Head of caudate nucleus (tissue), 42 donors: ENCODE measurements at places on chromosomes 12 and 14.

- no peak for DNase-seq
These were observed 25.8 kb downstream of the TMEM120B start for GRCh38 chr12:121738340-121738858.

DNA sequence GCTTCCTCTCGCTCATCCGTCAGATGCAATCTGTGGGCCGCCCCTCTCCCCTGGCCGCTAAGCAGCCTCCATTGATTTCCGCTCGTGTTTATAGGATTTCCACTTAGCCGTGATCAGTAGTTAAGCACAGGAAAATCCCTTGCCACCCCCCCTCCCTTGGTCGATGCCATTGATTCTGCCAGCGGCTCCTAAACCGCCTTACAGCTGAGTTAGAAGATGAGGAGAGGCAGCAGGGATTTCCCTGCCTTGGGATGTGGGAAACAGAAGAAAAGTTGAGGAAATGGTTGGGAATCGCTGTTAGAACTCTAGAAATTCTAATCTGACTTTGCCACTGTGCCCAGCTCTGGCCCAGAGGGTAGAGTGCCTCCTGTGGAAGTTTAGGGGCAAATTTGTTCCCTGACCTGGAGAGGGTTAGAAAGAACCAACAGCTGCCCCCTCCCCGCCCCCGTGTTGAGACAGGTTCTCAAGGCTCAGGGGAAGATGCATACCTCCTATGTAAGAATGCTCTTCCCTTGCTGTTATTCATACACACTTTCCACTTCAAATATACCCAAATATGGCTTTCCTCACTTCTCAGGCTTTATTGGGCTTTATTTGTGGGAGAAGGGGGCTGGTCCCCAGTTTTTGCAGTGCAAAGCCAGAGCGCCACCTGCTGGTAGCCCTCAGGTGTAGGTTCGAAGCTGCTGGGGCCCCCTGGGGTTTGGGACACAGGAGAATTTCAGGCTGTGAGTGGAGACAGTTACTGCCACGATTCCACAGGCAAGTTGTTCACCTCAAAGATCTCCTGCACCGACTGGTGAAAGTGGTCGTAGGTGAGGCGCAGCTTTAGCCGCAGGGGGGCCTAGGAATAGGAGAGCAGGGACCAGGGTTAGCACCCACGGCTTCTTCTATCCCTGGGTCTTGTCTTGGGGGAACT lies 3.2 kb downstream of the THTPA start:
- peak; percentile 73 for DNase-seq

DNA sequence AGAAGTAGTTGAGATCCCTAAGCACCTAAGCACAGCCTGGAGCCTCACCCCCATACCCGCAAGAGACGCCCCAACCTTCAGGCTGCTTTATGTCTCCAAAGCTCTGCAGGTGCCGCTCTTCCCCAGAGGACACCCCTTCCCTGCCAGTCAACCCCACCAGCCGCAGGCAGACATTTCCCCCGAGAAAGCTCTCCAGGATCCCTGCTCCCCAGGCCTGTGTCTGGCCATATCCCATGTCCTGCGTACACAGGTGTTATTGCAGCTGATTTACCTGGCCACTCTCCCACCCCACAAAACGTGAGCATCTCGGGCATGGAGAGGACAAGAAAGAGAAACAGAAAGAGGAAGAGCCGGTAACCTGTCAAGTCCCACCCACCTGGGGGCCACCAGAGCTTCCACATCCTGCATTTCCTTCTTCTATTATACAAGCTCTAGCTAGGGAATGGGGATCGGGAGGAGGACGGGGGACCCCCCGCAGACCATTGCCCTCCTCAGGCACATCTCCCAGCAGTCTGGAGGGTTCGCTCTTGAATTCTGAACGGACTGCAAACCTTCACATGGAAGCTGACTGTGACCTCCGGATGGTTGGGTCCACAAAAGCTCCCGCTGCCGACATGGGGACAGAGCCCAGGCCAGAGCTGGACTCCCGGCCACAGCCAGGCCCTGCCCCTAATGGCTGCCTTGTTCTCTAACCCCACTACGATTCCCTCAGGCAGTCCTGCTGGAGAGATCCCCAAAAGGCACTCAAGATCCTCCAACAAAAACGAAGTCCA lies 17.6 kb downstream of the CCDC88C start:
- DNase-seq = no peak

DNA sequence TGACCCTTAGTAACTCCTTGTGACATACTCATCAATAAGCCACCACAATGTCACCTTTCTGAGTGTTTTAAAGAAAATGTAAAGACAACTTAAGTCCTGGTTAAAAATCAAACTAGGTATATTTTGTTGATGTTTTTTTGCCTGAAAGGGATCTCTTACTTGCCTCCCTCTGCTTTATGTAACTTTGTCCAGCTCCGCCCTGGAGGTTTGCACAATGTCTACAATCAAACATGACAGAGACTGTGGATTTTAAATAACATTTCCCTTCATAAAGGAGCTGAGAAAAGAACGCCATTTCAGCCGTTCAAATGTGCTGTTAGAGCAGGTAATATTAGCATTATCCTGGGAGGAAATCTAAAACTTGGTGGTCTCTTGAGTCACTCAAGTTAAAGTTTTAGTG lies 613.9 kb downstream of the SOX5 start:
- no peak for DNase-seq

GRCh38 chr12:65081496-65081895 lies 39.6 kb downstream of the WIF1 start:
- DNase-seq = no peak

- DNase-seq = no peak
These were observed 130.2 kb downstream of the RBM19 start for GRCh38 chr12:113835896-113836295.

GRCh38 chr14:70742316-70742715 lies 67.0 kb downstream of the MAP3K9 start:
- no peak for DNase-seq

DNA sequence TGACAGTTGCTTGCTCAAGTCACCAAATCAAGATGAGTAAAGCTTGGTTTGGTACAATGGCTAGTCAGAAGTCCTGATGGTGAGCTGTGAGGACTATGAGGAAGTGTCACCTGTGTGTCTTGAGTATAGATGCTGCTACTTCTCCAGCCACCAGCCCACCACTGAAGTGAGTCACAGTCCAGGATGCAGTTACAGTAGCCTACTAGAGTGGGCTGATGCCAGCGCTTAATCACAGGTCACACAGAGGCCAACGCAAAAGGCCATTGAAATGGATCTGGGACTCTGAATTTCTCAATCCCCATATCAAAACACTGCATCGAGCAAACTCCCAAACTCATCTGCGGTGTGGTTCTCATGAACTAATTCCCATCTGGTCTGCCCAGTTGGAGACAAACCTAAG lies 223.1 kb downstream of the ANO6 start:
- no peak for DNase-seq

- no peak for DNase-seq
These were observed 8.3 kb upstream of the PRKAG1 start for GRCh38 chr12:49026678-49027480.

GRCh38 chr14:25308244-25308643 lies 258.3 kb upstream of the STXBP6 start:
- DNase-seq = no peak

DNA sequence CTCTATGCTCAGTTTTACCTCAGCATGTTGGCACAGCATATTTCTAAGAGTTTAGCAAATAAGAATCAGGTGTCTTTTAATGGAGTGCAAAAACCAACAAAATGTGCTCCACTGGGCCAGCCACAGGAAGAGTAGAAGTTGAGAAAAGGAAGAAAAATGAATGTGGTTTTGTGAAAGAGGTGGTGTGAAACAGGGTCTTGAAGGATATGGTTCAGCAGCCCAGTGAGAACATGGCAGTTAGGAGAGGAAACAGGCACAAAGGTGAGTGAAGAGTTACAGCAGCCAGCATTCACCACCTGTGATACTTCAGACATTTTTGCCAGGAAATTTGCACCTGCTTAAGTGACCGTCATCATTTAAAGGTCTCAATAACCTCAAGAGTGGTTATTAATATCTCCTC lies 2.4 kb downstream of the STAB2 start:
- DNase-seq = no peak

GRCh38 chr14:105294142-105294597 lies 6.6 kb downstream of the BRF1 start:
- peak; percentile 81 for DNase-seq

DNA sequence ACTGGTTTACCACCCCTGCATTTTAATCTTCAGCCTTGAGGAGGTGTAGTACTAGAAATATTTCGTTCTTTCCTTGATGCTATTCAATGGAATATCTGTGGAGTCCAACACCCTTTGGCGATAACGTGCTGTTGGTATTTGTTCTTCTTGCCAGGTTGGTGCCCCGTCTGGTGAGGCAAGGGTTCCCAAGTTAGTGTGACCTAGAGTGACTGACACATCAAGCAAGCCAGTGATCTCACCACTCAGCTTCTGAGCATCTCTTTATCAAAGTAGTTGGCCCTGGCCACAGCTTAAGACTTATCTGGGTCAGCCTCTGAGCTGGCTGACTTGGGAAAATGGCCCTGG lies 60.2 kb downstream of the PLXNC1 start:
- DNase-seq = no peak

DNA sequence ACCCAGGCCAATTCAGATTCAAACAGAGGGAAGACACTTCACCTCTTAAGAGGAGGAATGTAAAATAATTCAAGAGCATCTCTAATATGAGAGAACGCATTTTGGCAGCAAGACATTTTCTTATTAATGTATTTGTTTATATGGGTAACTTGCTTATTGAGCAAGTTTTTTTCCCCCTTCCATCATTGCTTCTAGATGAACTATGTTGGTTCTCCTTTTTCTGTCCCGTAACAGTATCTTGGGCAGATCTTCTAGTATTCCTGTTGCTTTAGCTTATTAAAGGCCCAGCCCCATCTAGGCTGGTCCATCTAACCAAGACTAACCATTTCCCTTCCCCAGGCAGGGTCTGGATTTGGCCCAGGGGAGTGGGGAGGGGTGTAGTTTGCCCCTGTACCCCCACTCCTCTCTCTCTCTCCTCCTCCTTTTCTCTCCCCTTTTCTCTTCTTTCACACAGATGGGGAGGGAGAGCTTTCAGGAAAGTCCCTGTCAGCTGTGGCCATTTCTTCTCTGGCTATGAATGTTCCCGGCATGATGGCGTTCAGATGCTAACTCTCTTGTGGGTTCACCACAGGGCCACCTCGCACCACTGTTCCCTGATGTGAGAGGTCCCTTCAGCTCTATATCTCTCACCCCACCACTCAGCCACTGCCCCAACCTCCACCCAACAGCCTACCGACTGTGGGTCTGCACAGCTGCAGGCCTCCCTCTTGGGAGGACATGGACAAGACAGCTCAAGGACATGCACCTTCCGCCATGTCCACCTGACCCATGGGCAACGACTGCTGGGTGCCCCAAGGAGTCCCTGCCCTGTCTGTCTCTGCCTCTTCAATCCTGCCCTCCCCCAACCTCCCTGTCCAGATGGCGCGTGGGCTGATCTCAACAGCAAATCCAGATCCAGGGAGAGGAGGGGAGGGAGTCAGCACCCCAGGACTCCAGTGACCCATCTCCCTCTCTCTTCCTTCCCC lies 15.8 kb upstream of the RPS6KL1 start:
- no peak for DNase-seq

DNA sequence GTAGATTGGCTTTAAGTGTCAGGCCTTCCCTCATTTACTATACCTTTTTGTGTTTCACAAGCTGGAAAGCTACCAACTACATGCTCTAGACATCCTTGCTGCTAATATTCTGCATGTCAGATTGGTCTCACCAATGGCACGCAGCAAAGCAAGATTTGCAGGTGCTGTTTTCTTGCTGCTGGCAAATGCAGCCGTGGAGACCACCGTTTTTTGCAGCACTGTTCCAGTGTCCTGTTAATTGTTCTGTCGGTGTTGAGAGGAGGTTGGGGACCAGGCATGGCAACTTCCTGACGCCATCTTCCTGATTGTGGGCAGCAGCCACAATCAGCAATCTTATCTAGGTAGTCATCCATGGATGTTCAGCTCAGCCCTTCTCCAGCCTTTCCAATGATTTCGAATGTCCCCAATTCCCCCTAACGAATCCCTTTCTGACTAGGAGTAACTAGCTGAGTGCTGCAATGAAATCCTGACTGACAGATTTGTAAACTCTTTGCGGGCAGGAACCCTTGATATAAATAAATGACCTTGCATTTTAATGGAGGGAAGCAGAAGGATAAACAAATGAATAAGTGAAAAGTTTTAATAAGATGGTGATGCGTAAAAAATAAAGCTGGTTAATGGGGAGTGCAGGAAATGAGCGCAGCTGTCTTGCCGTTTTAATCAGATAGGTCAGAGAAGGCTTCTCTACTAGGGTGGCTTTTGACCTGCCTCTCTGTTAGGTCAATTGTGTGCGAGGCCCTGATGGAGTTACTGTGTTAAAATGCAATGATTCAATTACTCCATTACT lies 574 bp upstream of the CRADD start:
- DNase-seq = peak; percentile 18

- DNase-seq = no peak
These were observed 3.6 kb upstream of the CLEC2B start for GRCh38 chr12:9872742-9873141.

DNA sequence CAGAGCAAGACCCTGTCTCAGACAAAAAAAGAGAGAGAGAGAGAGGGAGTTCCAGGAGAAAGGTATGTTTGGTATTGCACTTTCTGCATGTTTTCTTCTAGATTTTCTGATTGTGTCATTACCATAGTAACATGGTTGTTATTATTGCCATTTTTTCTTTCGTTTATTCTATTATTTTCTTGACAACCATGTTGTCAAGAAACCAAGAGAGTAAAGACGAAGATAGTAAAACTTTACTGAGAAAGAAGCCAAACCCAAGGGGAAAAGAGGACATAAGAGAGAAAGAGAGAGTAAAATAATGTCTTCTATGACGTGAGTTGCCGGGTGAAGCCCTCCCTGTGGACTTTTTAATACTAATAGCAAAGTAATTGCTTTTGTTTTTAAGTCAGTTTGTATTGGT lies 1186.0 kb upstream of the SEL1L start:
- DNase-seq = no peak

GRCh38 chr12:114696443-114697242 lies 12.7 kb upstream of the TBX3 start:
- no peak for DNase-seq

DNA sequence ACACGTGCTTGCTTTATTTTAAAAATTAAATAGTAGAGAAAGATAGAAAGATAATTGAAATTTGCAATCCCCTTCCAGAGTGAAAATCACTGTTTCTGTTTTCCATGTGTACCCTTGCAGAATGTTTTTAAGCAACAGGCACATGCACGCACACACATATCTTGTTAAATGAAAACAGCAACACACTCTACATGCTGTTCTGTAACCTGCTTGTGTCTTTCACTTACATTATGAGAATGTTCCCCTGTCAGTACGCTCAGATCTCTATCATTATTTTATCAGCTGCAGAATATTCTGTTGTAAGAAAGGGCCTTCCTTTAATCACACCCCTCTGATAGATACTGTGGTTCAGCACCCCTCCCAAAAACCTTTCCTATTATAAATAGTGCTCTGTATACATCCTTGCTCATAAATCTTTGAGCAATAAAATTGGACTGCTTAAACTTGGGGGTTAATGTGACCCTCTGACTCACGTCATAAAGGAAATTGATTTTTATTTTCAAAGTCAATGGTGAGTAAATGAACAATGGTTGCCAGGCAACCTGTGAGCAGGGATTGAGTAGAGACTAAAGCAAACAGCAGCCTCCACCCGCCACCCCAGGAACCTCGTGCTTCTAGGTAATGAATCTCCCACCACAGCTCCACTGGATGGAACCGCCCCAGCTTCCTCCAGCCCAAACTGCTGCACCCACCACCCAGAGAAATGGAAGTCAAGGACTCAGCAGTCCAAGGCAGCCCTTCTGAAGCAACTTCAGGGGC lies 31.9 kb upstream of the CHGA start:
- peak; percentile 26 for DNase-seq
